CD4-positive, alpha-beta memory T cell (primary cell): ENCODE measurements at places on chromosomes 7 and 10.

GRCh38 chr10:70267161-70267933 lies 16.5 kb downstream of the NPFFR1 start:
- DNase-seq, result no peak

- no peak for DNase-seq
Observed at GRCh38 chr10:30709700-30710358, 80.3 kb upstream of the LYZL2 start.

GRCh38 chr10:110870823-110871297 lies 868 bp upstream of the PDCD4 start:
- DNase-seq, result no peak

GRCh38 chr7:3092468-3092867 lies 48.8 kb upstream of the CARD11 start:
- peak; percentile 91 for DNase-seq

DNA sequence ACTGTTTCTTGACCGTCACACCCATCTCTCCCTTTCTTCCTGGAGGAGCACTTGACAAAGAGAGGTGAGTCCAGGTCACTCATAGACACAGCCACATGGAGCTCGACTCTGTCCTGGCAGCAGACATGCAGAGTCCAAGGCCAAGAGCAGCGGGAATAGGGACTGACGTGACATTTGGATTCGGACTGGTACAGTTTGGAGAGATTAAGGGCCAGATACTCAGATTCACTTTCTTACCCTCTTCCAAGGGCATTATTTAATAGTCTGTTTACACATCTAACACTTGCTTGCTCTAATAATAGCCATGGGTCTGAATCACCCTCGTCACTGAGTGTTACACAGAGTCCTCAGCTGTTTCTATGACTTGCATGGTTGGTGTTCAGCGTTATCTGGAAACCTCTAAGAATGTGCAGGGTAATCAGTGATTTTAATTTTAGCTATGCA lies 39.2 kb upstream of the OTUD1 start:
- DNase-seq, result no peak

DNA sequence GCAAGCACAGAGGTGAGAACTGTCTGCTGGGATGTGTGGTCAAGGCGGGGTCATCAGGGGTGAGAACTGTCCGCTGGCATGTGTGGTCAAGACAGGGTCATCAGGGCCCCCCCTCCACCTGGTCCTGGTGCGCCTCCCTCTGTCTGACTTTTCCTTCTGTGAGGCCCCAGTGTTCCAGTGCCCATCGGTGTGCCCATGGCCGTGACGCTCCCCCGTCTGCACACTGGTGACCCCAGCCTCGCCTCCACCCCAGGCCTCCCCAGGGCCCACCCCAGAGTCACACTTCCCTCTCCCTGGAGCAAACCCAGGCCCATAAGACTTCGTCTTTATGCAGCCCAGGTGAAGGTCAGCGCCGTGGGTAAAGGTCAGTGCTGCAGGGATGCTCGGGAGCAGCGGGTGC lies 70.1 kb upstream of the TCERG1L start:
- no peak for DNase-seq

- no peak for DNase-seq
Observed at GRCh38 chr10:90921906-90922305, 1.0 kb upstream of the ANKRD1 start.

GRCh38 chr10:59970396-59971368 lies 64.3 kb upstream of the CCDC6 start:
- DNase-seq, result no peak

DNA sequence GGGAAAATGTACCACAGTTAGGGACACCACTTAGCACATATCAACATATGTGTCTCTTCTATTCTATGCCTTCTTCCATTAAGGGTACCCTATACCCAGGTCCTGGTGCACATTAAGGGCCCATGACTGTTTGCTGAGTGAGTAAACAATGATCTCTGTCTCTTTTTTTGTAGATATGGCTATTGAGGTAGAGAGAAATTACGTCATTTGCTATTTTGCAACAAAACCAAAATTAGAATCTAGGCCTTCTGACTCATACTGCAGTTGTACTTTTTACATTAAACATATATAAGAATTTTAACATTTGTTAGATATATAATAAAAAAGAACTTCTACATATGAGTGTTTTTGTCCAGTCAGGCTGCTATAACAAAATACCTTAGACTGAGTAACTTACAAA lies 683.2 kb upstream of the LRRN3 start:
- DNase-seq, result no peak

- DNase-seq, result no peak
Observed at GRCh38 chr10:27687743-27688142, 57.9 kb downstream of the MKX start.

- DNase-seq, result no peak
Observed at GRCh38 chr10:94456942-94457341, 54.6 kb downstream of the TBC1D12 start.

DNA sequence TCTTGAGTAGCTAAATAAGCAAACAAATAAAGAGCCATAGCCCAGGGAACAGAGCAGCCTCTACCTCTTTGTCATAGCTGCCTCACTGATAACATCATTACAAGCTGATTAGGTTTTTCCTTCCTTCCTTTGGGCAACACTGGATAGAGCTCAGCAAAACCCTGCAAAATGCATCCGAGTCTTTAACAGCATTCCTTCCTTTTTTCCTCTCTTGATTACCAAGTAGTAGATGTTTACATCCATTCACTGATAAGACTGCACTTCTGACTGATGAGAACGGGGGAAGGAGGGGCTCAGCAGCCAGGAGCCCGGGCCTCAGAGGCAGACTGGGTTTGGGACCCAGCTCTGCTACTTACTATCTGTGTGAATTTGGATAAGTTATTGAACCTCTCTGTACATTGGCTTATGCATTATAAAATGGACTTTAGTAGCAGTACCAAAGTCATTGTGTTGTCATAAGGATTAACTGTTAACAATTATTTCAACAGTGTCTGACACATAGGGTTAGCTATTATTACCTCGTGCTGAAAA lies 214.2 kb downstream of the ANK3 start:
- DNase-seq, result no peak

DNA sequence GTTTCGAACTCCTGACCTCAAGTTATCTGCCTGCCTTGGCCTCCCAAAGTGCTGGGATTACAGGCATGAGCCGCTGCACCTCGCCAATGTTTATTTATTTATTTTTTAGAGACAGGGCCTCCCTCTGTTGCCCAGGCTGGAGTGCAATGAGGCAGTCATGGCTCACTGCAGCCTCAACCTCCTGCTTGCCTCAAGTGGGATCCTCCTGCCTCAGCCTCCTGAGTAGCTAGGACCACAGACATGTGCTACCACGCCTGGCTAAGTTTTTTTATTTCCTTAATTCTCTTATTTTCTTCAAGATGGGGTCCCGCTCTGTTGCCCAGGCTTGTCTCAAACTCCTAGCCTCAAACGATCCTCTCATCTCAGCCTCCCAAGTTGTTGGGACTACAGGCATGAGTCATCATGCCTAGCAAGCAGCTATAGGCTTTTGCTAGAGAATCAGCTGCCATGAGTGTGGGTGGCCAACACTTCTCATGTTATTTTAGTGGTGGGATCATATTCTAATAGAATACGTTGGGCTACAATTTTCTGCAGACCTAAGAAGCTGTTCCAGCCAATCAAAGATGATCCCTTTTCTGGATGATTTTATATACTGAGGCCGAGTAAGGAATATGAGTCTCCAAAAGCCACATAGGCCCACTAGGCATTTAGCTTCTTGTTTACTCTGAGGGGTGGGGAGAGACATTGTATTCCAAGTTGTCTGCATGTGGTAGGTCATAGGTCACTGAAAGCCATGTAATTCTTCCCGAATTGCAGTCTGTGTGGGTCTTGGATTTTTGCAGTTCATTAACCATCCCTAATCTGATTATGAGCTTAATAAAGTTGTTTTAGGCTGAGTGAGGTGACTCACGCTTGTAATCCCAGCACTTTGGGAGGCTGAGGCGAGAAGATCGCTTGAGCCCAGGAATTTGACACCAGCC lies 7.6 kb upstream of the TMEM248 start:
- no peak for DNase-seq

- no peak for DNase-seq
Observed at GRCh38 chr10:3179174-3179573, 6.6 kb upstream of the PITRM1 start.

GRCh38 chr10:95796504-95796903 lies 40.5 kb downstream of the ENTPD1 start:
- DNase-seq, result no peak

- DNase-seq, result no peak
Observed at GRCh38 chr7:118057404-118057803, 126.6 kb upstream of the LSM8 start.
